NCI-H446 treated with DMSO at 0.1 percent for 48 hours (cell line): ENCODE measurements at places on chromosomes 5 and 9.

GRCh38 chr5:82307451-82307850, 29.3 kb upstream of the RPS23 start:
- DNase-seq, result no peak

DNA sequence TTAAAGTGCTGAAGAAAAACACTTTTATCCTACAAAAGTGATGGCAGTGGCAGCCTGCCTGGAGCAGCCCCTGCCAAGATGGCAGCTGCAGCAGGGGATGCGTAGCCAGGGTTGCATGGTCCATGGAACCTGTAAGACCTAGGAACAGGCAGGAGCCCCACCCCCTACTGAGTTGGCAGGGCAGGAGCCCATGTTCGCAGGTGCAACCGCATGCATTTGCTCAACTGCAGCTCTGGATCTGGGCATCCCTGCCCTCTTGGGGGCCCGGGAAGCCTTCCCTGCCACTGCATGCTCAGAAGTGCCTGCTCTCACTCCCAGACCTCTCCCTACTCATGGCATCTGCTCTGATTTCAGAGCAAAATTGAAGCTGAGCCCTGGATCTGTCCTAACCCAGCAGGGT, 779.6 kb downstream of the CDH18 start:
- DNase-seq, result peak; percentile 60

DNA sequence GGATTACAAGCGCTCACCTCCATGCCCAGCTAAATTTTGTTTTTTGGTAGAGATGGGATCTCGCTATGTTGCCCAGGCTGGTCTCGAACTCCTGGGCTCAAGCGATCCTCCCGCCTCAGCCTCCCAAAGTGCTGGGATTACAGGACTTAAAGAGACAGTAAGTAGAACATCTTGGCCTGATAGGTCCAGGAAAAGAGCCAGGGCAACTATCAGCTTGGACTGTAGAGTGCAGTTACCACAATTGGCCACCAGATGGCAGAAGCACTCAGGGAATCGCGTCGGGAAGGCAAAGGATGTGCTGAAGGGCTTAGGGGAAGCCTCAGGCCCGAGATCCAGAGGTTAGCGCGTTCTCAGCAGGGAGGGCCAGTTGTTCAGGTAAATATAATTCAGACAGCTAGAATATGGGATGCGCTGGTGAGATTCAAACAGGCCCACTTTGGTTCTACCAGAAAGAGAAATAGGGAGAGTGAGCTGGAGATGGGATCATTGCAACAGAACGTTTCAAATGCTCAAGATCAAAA, 21.5 kb downstream of the C9orf57 start:
- DNase-seq, result no peak

GRCh38 chr5:55071413-55071812, 31.0 kb upstream of the GZMA start:
- DNase-seq, result no peak

GRCh38 chr5:135041726-135042125, 7.7 kb upstream of the PITX1 start:
- no peak for DNase-seq

DNA sequence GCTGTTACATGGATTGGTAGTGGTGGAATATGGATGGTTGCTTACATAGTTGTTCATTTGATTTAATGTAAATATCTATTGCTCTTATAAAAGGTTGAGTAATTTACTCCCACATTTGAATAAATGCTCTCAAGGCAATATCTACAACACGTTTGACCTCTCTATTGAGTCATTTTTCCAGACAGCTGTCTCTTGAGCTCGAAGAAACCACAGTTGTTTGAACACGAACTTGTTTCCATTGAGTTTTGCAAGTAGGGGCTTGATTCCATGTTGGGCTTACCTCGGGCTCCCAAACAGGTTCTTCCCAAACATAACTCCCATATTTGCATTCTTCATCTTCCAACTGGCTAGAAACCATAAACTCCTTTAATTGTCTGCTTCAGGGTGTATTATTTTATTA, 115.0 kb upstream of the HMHB1 start:
- DNase-seq, result no peak

GRCh38 chr9:14345354-14346230, 31.7 kb upstream of the NFIB start:
- DNase-seq, result peak; percentile 98

DNA sequence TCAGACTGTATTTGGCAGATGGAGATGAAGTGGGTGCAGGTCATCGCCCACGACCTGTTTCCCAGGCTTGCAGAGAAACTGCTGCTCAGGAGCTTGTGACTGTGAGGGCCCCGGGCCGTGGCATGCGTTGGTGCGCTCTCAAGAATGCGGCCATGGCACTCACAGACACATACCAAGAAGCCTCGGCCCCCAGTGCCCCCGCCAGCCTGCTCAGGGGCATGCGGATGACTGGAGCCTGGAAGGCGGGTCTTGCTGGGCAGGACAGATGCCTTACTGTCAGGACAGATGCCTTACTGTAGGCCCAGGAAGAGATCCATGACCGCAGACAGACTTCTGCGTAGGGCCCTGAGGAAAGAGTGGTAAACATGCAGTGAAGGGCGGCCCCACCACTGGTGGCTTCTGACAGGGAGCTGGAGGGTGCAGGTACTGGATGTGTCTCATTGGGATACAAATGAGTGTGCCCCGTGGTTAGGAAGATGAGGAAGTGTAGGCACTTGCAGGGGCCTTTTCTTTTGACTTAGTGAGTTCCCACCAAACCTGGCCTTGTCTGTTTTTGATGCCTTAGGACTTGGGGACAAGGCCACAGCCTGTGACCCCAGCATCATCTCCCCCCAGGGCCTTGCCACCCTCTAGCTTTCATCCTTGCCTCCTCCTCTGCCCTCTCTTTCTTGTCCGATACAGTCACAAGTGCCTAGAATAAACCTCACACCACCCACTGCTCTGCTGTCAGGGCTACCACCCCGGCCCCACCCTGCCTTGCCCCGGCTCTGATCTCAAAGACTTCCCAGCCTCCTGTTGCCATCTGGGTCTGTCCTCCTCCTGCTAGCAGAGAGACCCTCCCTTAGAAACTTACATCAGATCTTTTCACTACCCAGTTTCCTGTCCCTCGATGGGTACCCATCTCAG, 68.8 kb upstream of the ABL1 start:
- no peak for DNase-seq

DNA sequence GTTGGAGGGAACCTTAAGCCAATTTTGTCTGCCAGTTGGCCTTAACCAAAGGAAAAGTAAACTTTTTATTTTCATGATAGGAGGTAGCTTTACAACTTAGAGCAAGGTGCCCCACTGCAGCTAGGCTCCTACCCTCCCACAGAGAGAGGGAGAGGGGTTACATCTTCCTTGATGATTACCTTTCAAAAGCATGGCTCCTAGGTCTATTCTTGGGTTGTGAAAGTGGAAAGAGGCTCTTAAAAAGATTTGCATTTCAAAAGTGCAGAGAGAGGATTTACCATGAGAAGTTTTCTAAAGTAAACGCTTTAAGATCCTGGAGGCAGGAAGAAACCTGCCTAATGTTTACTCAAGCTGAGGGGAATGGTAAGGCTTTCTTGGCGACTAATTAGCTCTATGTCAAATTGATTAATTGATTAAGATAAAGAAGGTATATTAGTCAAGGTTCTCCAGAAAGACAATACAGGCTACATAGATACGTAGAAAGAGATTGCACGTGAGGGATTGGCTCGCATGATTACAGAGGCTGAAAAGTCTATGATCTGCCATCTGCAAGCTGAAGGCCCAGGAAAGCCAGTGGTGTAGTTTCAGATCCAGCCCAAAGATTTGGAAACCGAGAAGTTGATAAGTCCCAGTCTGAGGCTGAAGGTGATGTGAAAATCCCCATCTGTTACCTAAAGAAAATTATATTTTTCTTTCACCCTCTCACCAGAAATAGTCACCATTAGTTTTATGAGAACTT, 333.8 kb upstream of the CTNND2 start:
- DNase-seq, result no peak

GRCh38 chr9:13728917-13729811, 449.7 kb upstream of the MPDZ start:
- DNase-seq, result peak; percentile 99

GRCh38 chr9:12783767-12784460, 9.1 kb downstream of the LURAP1L start:
- no peak for DNase-seq

- no peak for DNase-seq
These were observed 435.7 kb downstream of the MAT2B start for GRCh38 chr5:163941079-163941478.

DNA sequence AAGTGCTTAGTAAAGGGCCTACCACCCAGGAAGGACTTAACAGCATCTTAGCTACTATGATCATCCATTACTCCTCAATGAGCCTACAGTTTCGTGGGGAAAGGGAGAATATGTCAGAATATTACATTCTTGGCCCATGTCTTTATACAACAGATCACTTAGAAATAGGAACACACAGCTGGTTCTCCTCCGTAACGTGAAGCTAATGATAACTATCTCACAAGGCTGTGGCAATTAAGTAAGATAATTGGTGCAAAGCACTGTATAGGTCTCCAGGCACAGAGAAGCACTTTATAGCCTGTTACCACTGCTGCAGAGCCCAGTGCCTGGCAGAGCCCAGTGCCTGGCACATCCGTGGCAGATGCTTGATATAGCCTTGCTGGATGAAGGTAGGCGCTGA, 347.6 kb downstream of the SLIT3 start:
- DNase-seq, result no peak

GRCh38 chr9:21519855-21520434, 37.8 kb upstream of the IFNE start:
- no peak for DNase-seq

- peak; percentile 6 for DNase-seq
These were observed 31.0 kb downstream of the DOCK2 start for GRCh38 chr5:169667896-169668674.
